Right lung (tissue), 10 donors: ENCODE measurements at places on chromosomes 11 and 22. TPM values are rescaled to one million over a fixed set of nuclear protein-coding genes. Genes with fewer than 3 reads are reported as not detected.

- DNase-seq = no peak
Observed at GRCh38 chr11:3338569-3339339, 40.2 kb downstream of the ZNF195 start.

DNA sequence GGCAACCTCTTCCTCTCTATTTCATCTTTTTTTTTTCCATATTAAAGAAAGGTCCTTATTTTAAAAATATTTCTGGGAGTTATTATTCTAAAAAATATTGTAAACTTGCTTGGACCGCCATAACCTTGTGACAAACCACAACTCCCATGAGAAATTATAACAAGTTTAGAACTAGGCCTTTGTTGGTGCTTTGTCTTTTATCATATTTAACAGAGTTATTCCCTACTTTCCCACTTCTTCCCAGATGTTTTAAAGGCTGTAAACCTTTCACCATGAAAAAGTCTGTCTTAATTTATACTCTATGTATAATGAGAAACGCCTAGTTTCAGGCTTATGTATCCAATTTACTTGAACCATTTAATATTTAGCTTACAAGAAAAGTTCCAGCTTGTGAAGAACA is 3.7 kb downstream of the CTSC start:
- no peak for DNase-seq

The RELT gene
- polyA plus RNA-seq = 3.7 TPM

- DNase-seq = no peak
Observed at GRCh38 chr22:31840585-31840984, 86.8 kb downstream of the DEPDC5 start.

The LMNTD2 gene
- 4.9 TPM for polyA plus RNA-seq
